ENCODE measurements at places on chromosomes 1 and 21.

DNA sequence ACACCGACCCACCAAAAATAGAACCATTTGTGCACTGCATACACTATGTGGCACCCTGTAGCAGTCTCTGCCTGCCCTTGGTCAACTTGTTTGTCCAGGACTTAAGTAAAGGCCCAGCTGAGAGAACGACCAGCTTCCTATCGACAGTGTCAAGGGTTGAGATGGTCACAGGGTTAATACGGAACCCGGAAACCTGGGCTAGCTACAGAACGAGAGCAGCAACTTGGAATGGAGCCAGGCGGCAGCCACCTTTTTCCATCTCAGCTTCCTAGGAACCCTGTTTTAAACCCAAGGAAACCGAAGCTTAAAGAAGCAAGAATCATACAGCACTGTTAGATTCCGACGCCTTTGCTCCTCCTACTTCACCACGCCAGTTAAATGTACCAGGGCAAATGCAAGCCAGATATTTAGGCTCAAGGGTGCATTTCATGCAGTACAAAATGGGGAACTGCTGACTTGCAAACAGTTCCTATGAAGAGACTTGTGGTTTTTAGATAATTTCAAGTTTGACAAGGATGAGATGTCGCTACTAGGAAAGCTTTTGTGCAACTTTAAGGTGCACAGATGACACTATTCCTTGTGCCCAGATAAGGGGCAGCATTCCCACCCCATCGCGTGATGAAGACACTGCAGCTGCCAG is 35.5 kb downstream of the SLC66A1 start:
- no peak for DNase-seq

- no peak for DNase-seq
Observed at GRCh38 chr1:200659269-200659668, 10.4 kb downstream of the DDX59 start.

- peak; percentile 86 for DNase-seq
Observed at GRCh38 chr1:109877317-109877771, 33.3 kb upstream of the CSF1 start.

DNA sequence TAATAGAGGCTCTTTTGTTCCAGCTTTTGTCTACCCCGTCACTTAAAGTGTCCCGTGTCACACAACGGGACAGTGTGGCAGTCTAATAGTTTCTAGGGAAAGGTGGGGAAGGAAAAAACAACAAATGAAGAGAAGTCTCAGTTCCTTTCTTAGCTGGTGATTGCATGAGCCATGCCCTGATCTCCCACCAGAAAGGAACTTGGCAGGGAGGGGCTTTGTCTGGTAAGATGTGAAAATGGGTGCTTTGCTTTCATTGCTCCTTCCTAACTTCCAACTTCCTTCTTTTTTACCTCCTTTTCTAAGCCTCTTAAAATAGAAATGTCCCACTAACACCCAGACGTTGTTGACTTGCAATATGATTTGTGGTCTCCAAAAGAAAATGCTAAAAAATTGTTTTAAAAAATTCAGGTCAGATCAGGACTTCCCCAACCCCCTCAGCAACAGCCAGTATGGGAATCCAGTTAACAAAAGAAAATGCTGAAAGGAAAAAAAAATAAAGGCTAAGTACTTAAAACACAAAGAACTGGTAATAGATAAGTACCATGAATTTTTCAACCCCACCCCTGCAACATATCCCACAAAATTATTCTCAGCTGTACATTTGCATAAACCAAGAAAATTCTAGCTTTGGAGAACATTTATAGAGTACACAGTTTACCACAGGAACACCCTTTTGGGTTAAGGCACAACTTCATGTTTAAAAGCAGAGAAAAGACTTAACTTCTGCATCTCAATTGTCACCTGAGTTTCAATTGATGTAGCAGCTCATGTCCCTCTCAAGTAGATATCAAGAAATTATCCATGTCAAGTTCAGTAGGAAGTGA is 106.2 kb downstream of the NIBAN1 start:
- no peak for DNase-seq

GRCh38 chr1:10814976-10815857 is 18.8 kb upstream of the CASZ1 start:
- DNase-seq = no peak

- DNase-seq = peak; percentile 47
Observed at GRCh38 chr21:45404730-45405270, at the start of gene COL18A1. COL18A1 (plus strand) TSS chr21:45405165; CDS start chr21:45405231, 66 bp downstream.

DNA sequence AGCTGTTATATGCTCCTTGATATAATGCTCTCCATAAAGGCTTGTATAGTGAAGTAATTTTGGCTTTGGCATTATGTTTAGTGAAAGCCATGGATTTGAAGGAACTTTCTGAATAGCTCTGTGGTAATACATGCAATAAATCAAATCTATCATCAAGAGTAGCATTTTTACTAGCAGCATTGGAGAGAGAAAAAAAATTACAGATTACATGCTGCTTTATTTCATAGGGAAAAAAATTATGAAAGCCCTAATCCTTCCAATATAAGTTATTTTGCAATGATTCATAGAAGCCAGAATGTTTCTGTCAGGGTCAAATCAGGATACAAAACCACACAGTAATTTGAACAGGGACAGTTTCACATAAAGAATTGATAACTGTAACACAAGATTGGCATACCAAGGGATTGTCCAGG is 250.0 kb downstream of the SPATA17 start:
- no peak for DNase-seq

DNA sequence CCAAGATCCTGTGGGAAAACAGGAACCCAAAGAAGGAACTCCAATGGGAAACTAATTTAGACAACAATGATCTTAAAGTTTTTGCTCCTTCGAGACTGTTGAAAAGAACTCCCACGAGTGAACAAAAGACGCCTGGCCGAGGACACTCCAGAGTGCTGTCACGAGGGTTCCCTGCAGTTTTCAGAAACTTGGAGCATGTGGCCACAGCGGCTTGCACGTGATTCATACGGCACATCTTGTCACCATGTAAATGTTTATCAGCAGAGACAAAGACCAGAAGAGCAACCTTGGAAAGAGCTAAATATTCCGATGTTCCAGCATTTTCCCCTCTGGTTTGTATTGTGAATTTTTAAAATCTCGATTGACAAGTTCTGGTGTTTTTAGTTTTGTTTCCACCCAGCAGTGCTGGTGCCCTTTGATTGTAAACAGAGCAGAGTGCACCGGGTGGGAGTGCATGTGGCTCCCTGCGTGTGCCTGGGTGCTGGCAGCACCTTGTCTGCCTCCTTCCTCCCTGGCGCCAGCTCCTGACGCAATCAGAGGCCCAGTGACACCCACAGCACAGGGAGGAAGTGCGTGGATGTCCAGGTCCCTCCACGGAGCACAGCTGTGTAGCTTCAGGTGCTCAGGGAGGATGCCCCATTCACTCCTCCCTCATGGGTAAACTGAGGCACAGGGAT is 23.0 kb downstream of the LRRC3 start:
- DNase-seq = no peak

Measured in A549 (cell line).